ENCODE measurements at places on chromosomes 5 and 9. TPM values are rescaled to one million over a fixed set of nuclear protein-coding genes. Genes with fewer than 3 reads are reported as not detected.

PCDHAC1 gene
- total RNA-seq: 0.24 TPM

DYNC2I2 gene
- 36.7 TPM for total RNA-seq

FAM78A gene
- total RNA-seq: 1.4 TPM

TPPP gene
- 2.2 TPM for total RNA-seq

- DNase-seq: peak; percentile 62
Measured at GRCh38 chr5:168104811-168105481, 186.5 kb upstream of the WWC1 start.

GRCh38 chr5:57176350-57176857 is 2.5 kb downstream of the GPBP1 start:
- DNase-seq: no peak

DNA sequence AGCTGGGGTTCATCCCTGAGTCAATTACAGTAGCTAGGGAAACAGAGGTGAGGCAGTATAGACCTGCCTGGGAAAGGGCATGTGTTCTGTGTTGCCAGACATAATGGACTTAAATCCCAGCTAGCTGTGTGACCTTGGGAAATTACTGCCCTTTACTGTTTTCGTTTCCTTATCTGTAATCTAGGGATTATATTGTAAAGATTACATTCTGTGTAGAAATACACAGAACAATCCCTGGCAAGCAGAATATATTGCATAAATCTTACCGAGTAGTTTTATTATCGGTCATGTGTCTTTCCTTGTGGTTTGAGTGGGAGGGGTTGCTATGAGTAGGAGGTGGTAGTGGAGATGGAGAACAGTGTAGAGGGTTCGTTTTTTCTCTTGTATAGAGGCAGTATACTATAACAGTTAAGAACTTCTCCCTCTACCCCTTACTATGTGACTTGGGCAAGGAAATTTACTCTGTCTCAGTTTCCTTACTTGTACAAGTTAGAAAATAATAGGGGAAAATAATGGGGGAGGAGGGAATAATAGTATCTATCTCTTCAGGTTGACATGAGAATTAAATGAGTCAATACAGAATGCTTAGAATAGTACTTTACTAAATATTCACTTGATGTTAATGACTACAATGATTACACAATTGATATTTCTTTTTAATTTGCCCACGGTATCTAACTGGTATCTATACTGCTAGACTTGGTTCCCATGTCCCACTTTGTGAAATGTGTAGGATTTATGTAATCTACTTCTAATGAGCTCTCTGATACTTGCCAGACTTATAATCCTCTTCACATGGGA is 7.1 kb upstream of the DMXL1 start:
- DNase-seq: peak; percentile 35

- DNase-seq: no peak
Measured at GRCh38 chr5:144522698-144523097, 352.0 kb downstream of the KCTD16 start.

DNA sequence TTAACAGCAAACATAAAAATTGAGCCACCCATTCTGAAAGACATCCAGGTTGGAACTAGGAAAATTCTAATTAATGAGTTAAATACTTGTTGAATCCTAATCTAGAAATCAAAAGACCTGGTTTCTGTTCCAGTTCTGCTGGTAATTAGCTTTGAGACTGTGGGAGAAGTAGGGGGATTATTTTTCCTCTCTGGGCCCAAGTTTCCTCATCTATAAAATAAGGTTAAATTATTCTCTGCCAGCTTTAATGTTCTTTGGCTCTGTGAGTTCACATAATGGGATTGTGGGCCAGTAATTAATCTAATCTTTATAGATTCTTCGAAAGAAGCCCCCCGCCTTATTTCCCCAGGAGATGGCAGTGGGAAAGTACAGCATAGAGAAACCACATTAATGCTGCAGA is 104.6 kb downstream of the ENC1 start:
- DNase-seq: no peak

DNA sequence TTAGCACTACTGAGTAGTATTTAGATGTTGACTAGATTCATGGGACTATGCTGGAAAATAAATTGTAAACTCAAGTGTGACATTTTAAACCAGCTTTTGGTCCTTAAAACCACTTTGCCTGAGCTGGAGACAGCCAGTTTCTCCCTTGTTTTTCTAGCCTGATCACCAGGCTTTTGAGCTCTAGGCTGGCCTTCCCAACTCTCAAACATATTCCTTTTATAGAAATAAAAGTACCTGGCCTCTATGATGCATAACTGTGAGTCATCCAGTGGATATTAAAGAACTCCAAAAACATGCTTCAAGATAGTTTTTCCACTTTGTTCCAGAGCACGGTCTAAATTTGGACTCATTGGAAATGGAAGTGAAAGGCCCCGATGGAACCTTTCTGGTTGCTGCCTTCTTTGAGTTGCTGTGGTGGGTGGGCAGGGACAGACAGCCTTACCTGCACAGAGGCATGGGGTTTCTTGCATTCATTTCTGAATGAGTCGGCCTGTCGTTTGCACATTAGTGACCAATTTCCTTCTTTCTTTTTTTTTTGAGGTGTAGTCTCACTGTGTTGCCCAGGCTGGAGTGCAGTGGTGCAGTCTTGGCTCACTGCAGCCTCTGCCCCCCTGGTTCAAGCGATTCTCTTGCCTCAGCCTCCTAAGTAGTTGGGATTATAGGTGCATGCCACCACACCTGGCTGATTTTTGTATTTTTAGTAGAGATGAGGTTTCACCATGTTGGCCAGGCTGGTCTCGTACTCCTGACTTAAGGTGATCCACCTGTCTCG is 43.1 kb downstream of the TRIO start:
- no peak for DNase-seq

- no peak for DNase-seq
Measured at GRCh38 chr5:40578501-40579451, 100.9 kb upstream of the PTGER4 start.

DNA sequence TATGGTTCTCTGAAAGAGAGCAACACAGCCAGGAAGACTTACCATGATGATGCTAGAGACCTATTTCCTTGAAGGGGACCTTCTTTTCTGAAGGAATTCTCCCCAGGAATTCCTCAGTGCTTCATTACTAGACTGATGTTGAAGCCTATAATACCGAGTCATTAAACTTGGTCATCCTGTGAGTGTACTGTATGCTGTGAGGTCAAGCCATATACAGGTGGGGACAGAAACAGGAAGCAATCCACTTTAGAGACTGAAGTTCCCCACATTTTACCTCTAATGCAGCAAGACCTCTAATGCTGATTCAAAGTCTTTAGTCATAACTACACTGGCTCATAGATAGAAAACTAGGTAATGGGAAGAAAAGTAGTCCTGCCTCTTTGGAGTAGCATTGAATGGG is 77.1 kb upstream of the RASEF start:
- no peak for DNase-seq

DNA sequence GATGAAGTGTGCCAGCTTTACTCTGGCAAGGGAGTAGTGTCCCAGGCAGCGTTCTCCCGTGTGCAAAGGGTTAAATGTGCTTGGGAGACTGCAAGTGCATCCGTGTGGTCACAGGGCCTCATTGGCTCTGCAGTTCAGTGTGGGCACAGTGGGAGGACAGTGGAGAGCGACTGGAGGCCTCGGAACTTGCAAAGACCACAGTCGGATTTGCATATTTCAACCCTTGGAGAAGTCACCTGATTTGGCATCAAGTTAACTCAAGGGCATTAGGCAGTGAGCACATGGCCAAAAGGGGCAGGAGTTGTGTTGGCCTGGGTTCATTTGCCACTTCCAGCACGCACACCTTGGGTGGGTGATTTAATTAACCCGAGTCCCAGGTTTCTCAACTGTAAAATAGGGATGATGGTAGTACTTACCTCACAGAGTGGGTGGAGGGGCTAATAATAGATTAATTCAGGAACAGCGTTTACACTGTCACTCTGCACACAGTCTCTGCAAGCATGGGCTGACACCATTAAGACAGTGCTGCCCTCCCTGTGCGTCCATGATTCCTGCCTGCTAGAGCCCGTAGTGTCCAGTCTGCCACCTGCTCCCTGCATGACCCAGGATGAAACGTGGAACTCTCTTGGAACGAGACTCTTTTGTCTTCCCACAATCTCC is 22.7 kb downstream of the JADE2 start:
- no peak for DNase-seq

DNA sequence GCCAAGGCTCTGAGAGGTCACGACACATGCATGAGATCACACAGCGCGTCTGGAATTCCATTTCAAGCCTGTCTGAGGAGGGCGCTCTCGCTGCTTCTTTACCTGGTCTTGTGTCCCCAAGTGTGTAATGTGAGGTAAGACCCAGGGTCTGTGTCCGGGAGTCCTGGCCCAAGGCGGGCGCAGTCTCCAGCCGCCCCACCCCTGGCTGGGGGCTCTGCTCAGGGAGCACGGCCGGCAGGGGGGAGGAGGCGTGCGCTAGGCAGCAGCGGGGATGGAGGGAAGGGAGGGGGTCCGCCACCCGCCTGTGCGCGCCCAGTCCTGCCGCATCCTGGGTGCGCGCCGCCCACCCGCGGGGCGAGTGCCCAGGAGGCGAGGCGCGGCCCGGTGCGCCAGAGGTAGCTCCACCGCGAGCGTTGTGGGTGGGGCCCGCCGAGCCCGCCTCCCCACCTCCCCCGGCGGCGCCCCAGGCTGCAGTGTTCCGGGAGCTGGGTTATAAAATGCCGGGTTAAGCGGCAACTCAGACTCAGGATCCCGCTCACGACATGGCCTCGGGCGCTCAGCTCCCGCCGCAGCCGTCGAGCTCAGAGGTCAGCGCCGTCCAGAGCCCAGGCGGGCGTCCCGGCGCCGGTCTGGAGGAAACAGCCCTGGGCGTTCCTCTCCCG is at the start of gene CCNI2:
Gene CCNI2, plus strand, starts transcription at position 473 of the 662 bp plus-strand sequence. Its CDS starts 70 bp downstream, at position 543.
- peak; percentile 80 for DNase-seq

GRCh38 chr5:167020418-167020817 is 1271.0 kb upstream of the WWC1 start:
- no peak for DNase-seq

GRCh38 chr9:134676361-134676760 is 34.8 kb downstream of the COL5A1 start:
- DNase-seq: no peak

DNA sequence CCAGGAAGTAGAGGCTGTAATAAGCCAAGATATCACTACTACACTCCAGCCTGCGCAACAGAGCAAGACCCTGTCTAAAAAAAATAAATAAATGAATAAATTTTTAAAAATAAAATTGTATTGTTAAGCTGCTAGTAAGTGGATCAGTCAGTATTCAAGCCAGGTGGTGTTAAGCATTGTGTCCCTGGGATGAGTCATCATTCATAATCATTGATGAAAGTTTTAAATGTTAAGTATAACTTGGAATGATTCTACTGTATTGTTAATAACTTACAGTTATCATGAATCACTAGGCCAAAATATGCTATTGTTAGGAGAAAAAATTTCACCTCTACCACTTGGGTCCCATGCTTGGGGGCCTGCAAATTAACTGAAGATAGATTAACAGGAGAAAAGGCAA is 38.2 kb downstream of the MED10 start:
- DNase-seq: no peak

DNA sequence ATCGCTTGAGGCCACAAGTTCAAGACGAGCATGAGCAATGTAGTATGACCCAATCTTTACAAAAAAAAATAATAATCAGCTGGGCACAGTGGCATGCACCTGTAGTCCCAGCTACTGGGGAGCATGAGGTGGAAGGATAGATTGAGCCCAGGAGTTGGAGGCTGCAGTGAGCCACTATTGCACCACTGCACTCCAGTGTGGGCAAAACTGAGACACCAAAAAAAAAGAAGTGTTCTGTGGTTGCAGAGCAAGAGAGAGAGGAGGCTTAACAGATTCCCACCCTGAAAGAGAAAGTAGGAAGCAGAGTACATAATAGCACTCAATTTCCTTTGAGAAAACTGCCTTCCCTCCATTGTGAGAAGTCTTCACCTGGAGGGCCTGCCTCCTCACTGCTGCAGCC is 52.6 kb downstream of the ALDH7A1 start:
- no peak for DNase-seq

DNA sequence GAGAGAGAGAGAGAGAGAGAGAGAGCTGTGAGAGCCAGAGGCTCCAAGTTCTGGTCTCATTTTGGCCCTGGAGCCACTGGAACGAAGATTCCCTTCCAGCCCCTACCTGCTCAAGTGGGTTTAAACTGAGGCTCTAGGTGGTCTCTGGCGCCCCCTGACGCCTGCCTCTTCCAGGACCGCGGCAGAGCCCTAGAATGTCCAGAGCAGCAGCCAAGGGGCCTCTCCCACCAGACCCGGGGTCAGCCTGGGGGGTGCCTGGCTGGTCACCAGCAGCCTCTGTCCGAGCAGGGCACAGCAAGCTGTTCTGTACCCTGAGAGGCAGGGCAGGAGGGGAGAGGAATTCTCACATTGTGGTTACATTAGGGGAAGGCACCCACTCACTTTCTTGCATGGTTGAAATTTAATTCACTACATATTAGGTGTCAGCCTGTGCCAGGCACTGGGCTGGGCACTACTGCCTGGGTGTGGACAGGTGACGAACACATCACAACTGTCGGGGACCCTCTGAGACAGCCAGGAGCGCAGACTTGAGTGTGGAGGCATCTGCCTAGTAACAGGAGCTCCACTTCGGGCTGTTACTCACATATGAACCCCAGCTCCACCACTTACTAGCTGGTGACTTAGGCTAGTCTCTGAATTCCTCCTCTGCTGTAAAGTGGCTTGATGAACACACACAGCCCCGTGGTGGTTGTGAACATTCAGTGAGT is 44.5 kb downstream of the AMBP start:
- peak; percentile 36 for DNase-seq

DNA sequence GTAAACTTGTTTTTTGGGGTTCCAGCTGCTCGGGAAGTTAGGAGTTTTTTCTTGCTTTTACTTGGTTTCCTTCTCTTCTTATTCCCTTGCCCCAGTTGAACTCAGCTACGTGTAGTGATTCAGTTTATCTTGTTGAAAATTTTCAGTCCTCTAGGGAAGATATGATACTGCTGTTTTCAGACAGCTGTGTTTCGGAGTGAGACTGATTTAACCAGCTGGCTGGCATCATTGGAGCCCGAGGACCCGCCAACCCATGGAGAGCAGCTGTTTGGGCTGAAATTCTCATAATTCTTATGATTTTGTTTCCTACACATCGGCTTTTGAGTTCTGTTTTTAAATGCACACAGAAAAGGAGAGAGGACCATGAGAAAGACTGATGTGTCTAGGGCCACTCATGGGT is 271.5 kb downstream of the NR3C1 start:
- no peak for DNase-seq

DNA sequence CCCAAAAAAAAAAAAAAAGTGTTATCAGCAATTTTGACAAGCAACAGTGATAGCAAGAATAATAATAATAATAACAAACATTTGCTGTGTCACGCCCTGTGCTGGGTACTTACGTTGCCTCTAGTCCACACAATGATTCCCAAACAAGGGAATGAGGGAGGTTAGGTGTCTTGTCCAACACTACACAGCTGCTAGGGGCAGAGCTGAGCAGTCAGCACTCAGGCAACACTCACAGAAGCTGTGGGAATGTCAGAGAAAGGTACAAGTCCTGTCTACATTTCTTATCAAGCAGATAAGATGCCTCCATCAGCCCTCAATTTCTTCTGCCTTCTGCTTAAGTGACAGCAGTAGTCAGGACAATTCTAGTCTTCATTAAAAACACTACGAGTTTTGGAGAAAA is 111.0 kb downstream of the DNAH5 start:
- no peak for DNase-seq

DNA sequence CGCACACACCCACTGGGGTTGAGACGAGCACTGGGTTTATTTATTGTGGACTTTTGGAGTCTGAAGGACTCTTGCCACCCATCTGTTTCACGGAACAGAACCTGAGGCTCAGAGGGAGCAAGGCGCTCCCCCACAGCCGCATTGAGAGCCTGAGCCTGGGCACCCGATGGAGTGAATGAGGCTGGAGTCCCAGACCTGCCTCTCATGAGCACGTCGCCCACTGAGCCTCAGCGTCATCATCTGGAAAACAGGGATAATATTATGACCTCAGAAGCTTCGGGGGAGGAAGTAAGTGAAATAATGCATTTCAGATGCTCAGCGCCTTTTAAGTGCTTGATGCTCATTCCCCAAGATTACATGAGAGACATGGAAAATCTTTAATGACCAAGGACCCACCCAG is 5.5 kb downstream of the NEK6 start:
- no peak for DNase-seq
